ENCODE measurements at places on chromosomes 6 and 20. TPM values are rescaled to one million over a fixed set of nuclear protein-coding genes. Genes with fewer than 3 reads are reported as not detected.

The RAB32 gene
- 131 TPM for total RNA-seq

The LRRN4 gene
- 71.2 TPM for total RNA-seq

The CCND3 gene
- 23.9 TPM for total RNA-seq

The MPC1 gene
- total RNA-seq, result 20.3 TPM

The NKX2-2 gene
- not detected for total RNA-seq

GRCh38 chr6:148247386-148248063 is 95.1 kb upstream of the SASH1 start:
- DNase-seq, result no peak

DNA sequence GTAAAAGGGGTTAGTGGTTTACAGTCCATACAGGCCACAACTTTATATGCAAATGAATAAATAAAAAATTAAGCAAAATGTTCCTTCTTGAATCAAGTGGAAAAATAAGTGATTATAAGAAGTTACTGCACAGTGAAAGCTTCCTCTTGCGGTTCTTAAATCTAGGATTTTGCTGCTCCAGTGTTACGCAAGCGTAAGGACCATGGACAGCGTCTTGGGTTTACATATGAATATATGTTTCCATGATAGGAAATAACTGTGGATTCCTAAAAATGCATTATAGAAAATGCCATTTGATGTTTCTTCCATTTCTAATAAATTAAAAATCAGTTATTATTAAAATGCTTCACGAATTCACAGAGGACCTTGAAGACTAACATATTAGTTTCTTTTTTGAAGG is 176.6 kb upstream of the POU3F2 start:
- peak; percentile 2 for DNase-seq

DNA sequence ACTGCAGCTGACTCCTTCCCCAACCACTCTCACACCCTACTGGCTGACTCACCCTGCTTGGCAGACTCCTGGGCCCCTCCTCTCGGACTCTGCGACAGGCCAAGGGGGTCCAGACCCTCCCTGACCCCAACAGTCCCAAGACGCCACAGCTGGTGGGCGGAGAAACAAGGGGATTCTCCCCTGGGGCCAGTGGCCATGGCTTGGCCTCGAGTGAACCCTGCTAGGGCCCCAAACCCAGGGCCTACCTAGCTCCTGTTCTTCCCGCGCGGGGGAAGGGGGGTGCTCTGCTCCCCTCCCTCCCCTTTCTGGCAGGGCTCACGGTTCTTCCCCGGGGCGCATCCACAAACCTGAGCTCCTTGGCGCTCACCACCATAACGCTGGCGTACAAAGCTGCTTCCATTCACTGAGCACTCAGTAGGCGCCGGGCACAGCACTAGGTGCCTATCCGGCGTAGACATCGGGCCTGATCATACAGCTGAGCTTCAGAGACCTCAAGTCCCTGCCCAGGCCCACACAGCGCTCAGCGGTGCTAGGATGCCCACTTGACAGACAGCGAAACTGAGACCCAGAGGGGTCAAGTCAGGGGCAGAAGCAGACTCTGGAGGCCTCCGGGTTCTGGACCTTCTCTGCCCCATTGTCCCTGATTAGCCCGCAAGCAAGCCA is 597 bp downstream of the ADA start:
- no peak for DNase-seq

- no peak for DNase-seq
Measured at GRCh38 chr6:42141603-42142117, 760 bp downstream of the C6orf132 start.

DNA sequence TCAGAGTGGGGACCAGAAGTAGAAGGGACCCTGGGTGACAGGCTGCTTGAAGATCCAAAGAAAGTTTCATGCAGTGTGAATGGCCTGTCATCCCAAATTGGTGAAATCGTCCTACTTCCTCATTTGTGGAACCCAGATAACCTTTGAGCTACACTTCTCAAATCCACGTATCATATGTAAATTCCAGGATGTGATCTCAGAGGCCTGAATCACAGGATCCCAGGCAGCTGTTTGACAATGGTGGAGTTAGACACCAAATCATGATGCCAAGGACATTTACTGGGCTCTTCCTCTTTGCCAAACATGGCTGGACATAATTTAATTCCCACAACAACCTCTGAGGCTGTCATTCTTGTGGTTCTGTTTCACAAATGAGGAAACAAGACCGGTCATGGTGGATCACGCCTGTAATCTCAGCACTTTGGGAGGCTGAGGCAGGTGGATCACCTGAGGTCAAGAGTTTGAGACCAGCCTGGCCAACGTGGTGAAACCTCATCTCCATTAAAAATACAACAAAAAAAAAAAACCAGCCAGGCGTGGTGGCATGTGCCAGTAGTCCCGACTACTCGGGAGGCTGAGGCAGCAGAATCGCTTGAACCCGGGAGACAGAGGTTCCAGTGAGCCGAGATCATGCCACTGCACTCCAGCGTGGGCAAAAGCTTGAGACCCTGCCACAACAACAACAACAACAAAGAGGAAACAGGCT is 39.9 kb upstream of the TTPAL start:
- DNase-seq, result no peak

DNA sequence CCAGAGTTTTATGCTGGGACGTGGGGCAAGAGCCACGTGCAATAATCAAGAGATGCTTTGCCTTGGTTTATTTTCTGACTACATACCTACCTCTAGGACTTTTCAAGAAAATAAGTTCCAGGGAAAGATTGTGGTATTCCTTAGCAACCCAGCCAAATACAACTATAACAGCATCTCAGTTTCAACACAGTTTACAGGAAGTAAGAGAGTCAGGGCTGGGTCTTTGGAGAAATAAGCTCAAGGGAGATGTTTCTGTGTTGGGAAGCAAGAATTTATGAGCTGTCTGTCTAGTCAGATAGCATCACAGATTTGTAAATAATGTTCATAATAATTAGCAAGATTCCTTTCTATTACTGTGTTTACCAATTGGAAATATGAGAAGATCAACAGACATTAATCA is 35.1 kb downstream of the MAP3K5 start:
- no peak for DNase-seq

GRCh38 chr6:156866220-156867015 is 89.2 kb downstream of the ARID1B start:
- no peak for DNase-seq

DNA sequence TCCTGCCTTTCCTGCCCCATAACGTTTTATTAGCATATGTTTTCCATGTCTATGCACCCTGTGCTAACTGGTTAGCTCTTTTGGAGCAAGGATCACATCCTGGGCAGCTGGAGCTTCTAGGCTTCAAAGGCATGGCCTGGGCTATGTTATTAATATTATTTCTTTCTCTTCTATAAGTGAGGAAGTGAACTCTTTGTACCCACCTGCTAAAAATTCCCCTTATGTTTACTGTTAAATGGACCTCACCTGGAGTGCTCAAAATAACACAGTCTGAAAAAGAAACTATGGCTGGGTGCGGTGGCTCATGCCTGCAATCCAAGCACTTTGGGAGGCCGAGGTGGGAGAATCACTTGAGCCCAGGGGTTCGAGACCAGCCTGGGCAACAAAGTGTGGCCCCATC is 97.8 kb downstream of the TNFAIP3 start:
- no peak for DNase-seq

DNA sequence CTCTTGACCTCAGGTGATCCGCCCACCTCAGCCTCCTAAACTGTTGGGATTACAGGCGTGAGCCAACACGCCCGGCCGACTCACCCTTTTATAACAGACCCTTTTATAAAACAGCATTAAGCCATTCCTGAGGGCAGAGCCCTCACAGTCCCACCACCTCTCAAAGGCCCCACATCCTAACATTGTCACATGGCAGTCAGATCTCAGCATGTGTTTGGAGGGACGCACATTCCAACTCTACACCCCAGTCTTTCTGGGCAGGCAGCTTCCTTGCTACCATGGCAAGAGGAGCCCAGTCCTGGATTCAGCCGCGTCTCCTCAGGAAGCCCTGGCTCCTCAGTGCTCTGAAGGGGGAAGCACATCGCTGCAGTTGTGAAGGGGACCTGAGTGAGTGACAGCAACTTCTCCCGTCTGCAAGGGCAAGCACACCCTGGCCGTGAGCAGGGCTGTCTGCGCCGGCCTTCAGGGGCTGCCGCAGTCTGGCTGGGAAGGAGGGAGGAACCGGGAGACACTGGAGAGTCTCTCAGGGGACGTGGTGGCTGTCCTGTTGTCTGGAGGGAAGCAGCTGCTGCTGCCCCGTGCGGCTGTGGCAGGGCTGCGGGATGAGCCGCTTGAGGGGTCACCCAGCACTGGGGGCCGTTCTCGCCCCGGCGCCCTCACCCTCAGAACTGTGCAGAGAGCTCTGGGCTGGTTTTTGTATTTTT is 15.9 kb downstream of the OSBPL2 start:
- DNase-seq, result no peak

GRCh38 chr6:110326057-110326456 is 32.1 kb downstream of the METTL24 start:
- no peak for DNase-seq

DNA sequence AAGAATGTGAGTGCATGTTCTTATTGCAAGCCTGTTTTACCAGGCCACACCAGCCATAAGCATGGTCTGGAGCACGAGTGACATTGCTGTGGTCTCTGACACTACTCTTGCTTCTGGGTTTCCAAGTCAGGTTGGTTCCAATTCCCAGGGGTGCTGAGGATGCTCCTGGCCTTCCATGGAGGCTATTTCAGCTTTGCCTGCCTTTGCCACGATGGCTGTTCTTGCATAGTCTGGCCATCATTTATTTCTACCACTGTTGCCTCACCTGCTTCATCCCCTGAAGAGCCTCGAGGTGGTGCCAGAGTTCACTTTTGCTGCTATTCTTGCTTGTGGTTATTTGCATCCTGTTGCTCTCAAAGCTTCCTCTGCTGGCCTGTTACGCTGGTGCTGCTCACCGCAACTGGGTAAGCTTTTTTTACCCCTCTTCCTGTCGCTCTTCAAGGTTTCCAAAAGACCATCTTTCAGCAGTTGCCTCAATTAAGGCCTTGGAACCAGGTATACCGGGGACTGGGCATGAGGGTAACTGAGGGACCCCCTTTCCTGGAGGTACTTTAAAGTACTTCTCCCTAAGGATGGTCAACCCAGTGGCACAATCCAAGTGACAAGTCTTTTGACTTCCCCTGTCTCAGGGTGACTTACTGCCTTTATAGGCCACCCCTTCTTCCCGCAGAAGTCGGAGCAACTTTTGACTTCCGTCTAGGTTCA is 64.5 kb downstream of the AKAP7 start:
- DNase-seq, result peak; percentile 19

DNA sequence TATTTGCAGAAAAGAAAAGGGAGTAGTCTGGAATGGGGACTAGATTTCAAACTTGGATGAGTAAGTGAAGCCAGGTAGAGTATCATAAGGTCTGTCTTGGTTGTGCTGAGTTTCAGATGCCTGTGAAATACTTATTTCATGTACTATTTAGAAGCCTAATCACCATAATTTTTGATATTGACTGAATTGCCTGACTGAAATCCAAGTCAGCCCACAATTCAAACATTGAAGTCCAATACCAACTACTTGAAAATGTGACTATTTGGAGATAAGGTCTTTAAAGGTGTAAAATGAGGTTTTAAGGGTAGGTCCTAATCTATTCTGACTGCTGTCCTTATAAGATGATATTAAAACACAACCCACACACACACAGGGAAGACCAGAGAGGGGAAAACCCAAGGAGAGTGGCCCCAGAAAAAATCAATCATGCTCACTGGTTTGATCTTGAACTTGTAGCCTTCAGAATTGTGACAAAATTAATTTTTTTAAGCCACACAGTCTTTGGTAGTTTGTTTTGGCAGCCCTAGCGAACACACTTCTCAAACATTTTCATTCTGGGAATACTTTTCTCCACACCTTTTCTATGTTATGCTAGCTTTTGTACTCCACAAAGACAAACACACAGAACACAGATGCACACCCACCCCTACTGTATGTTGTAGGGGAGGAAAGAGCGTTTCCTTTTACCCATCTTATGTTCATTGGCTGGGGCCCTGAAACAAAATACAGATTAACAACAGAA is 126.3 kb downstream of the HFE start:
- DNase-seq, result no peak

- DNase-seq, result no peak
Measured at GRCh38 chr6:55937261-55937947, 62.0 kb upstream of the BMP5 start.

DNA sequence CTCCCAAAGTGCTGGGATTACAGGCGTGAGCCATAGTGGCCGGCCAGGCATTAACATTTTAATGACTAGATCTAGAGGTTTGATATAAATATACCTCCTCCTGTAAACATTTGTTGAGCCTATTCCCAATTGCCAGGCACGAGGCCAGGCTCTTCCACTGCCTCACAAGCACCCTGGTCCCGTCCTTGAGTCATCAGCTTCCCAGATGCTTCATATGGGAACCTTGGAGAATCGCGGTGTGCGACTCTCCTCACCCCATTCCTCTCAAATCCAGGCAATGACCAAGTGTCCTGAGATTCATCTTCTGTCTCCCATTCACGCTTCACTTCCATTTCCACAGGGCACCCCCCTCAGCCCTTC is 35.9 kb upstream of the PIM1 start:
- no peak for DNase-seq

DNA sequence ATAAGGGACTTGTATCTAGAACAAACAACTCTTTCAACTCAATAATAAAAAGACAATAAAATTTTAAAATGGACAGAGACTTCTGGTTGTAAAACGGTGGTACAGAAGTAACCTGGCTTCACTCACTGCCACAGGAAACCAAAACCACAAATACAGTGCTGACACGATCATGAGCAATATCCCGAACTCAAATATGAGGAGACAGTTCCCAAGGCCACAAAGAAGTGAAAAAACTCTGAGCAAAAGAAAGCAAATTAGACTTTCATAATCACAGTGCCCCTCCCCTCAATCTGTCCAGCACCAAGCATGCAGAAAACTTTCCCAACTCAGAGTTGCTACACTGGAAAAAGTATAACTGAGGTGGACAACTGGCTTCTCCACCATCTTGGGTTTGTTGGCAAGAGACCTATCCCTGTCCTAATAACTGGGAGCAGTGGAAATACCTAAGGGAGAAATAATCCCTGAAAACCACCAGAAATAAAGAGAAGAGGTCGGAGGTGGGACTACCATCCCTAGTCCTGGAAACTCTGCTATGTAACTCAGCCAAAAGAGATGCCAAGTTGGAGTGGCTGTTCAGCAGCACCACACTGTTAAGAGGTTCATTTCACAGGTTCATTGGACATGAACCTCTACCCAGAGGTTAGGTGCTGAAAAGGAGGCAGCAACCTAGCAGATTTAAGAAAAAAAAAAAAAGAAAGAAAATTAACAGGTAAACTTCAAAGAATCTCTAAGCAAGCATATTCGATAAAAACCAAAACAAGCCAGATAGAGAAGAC is 55.5 kb downstream of the REV3L start:
- DNase-seq, result peak; percentile 38

Measured in kidney epithelial cell (primary cell).